ENCODE measurements at places on chromosomes 12 and 14.
A peak's percentile ranks its signal among the peaks of the same experiment; 100 is the strongest.

DNA sequence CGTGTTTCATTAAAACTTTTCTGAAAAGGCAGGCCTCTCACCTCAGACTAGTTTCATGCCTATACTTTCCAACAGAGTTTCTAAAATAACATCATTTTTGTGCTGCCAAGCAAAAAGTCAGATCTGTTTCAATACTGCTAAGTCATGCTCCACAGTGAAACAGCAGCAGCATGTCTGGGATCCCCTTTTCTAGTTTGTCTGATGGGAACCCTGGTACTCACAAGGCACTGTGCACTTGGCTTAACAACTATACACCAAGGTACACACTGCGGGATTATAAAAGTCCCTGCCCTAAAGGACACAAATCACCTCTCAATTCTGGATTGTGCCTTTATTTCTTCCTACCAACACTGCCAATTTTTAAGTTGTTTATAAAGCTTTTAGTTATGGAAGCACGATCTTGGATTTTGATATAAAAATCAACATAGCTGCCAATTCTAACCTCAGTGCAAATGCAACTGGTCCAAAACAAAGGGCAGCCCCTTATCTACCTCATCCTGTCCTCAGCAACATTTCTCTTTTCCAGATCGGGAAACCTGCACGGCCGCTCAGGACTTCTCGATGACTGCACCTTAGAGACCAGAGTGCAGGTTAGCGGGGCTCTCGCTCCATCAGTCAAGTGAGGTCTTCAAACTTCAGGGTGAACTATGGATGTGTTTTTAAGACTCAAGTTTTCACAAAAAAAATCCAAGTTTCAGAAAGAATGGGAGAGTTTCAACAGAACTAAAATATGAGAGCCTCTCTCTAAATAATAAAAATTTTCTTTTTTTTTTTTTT lies 1.7 kb upstream of the EIF5 start:
- no peak for DNase-seq

DNA sequence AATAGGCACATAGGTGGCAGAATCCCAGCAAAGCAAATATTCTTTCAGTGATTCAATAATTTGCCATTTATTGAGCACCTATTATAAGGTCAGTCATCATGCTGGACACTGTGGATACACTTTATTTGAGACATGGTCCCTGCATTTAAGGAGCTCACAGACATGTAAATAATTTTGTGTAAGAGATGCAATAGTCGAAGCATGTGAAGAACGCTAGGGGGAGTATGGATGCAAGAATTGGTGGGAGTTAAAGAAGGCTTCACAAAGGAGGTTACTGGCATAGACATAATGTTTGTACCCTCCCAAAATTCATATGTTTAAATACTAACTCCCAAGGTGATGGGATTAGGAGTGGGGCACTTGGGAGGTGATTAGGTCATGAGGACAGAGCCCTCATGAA lies 260.6 kb upstream of the GARIN6 start:
- DNase-seq = peak; percentile 30

GRCh38 chr12:11347810-11348209 lies 37.6 kb upstream of the PRB4 start:
- DNase-seq = no peak

GRCh38 chr14:98278800-98279199 lies 993.2 kb downstream of the BCL11B start:
- DNase-seq = no peak
